Right lobe of liver (tissue), 6 donors: ENCODE measurements at places on chromosomes 11 and 22. TPM values are rescaled to one million over a fixed set of nuclear protein-coding genes. Genes with fewer than 3 reads are reported as not detected.

Gene OR51B2
- total RNA-seq, result not detected

Gene CTSW
- 1.3 TPM for total RNA-seq

Gene GLB1L3
- total RNA-seq, result not detected

Gene DRD4
- total RNA-seq, result 0.31 TPM

GRCh38 chr11:128696941-128697340 lies 3.1 kb downstream of the FLI1 start:
- peaks cover 13% of the 10 kb centered on the region for H3K27me3 ChIP-seq
- no peak overlapping the region for H3K27ac ChIP-seq
- no peak overlapping the region for H3K4me3 ChIP-seq
- H3K4me1 ChIP-seq, result peaks cover 10% of the 10 kb centered on the region
- no peaks in the 10 kb centered on the region for H3K36me3 ChIP-seq

DNA sequence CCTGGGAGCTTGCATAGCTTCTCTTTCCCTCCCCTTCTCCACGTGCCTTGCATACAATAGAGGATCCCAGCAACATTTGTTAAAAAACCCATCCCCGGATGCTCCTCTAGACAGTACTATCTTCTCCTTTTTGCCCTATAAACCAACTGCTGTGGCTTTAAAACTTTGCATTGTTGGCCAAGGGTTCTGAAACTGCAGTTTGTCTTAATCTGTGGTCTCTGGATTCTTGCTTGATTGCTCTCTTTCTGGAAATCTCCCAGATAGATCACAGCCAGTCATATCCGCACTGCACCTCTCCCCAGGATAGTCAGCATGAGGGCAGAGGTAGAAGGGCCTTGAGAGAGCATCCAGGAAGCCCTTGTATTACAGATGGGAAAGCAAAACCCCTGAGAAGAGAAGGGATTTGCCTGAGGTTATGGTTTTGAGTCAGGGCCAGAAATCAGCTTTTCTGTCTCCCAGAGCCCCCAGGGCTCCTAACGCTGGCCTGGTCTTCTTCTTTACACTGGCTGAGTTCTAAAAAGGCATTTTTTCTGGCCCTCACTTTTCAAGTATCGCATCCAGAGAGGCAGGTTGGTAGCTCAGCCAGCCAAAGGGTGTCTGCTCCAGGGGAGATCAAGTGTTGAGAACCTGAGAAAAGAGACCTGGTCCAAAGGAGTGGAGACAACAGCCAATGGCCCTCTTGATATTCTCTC lies 70.6 kb downstream of the ADM start:
- no peaks in the 10 kb centered on the region for H3K36me3 ChIP-seq
- H3K4me3 ChIP-seq, result no peak overlapping the region

- no peaks in the 10 kb centered on the region for H3K4me1 ChIP-seq
- no peaks in the 10 kb centered on the region for H3K36me3 ChIP-seq
- H3K27ac ChIP-seq, result no peak overlapping the region
- H3K27me3 ChIP-seq, result no peaks in the 10 kb centered on the region
- H3K4me3 ChIP-seq, result no peak overlapping the region
Observed at GRCh38 chr11:60718524-60719316, 5.8 kb upstream of the MS4A18 start.

Gene KCTD17
- total RNA-seq, result 7.2 TPM

GRCh38 chr22:39428597-39429071 lies 28.2 kb upstream of the MGAT3 start:
- no peak overlapping the region for H3K27ac ChIP-seq
- DNase-seq, result no peak
- H3K27me3 ChIP-seq, result no peaks in the 10 kb centered on the region
- H3K4me1 ChIP-seq, result no peaks in the 10 kb centered on the region
- H3K36me3 ChIP-seq, result peaks cover 54% of the 10 kb centered on the region
- H3K4me3 ChIP-seq, result no peak overlapping the region

DNA sequence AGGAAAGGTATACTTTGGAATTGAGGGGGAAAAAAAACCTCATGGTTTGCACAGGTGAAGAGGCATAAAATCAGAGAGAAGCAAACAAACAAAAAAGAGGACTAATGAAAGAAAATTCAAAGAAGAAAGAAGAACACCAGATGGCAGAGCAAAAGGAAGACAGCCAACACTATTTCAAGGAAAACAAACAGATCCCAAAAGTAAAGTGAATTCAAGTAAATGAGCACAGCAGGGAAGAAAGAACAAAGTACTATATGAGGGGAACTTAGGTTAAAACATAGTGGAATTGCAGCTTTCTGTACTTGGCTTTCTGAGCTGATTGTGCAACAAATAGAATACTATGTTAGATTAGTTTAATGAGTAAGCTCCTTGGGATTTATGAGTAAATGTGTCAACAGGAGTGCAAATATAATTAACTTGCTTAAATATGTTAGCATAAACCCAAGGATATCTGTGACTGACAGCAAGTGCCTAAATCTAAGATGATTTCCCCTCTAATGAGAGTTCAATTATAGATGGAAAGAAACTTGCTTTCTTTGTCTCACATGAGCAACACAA lies 404.6 kb upstream of the CNTN5 start:
- H3K27me3 ChIP-seq, result no peaks in the 10 kb centered on the region
- no peak for DNase-seq
- no peaks in the 10 kb centered on the region for H3K36me3 ChIP-seq
- H3K27ac ChIP-seq, result no peak overlapping the region

DNA sequence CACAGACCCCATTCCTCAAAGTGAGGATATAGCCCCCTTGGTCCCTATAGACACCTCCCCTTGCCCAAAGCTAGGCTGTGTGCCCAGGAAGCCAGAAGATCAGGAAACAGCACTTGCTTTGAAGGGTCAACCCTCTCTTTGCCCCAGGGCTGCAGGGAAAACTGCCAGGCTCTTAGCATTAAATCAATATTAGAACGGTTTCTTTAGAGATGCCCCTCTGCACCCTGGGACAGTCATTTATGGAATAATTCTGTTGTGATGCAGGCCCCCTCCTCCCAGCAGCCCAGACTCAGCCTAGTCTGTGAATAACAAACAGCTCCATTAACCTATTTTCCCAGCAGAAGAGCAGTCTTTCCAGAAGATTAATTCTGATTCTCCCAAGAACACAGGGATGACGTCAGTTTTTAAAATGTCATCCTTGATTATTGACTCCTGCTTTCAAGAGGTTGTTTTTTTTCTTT lies 11.6 kb upstream of the CAPN5 start:
- H3K4me1 ChIP-seq, result peaks cover 4% of the 10 kb centered on the region
- H3K36me3 ChIP-seq, result no peaks in the 10 kb centered on the region
- H3K27me3 ChIP-seq, result no peaks in the 10 kb centered on the region

DNA sequence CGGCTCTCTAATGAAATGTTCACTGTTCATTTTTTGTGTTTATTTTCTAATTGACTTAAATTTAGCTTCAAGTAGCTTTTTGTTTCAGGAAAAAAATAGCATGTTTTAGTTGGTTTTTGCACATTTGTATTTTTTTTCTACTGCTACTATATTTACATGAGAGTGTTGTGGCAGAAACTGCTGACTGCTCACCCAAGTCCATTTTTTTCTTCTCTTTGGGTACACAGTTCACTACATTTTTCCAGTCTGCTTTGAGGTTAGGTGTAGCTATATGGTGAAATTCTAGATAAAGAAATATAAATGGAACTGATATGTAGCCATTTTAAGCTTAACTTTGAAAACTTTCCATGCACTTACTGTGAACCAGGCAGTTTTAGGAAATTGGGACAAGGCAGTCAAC lies 216.7 kb upstream of the C11orf87 start:
- DNase-seq, result no peak
- H3K4me1 ChIP-seq, result no peaks in the 10 kb centered on the region
- no peaks in the 10 kb centered on the region for H3K36me3 ChIP-seq
- no peak overlapping the region for H3K27ac ChIP-seq

GRCh38 chr11:24896118-24896835 lies 399.4 kb downstream of the LUZP2 start:
- H3K36me3 ChIP-seq, result no peaks in the 10 kb centered on the region
- no peak overlapping the region for H3K27ac ChIP-seq
- no peaks in the 10 kb centered on the region for H3K27me3 ChIP-seq
- H3K4me3 ChIP-seq, result no peak overlapping the region
- DNase-seq, result no peak

Gene ZNF202
- total RNA-seq, result 2.4 TPM
